Sigmoid colon (tissue), 7 donors: ENCODE measurements at places on chromosomes 3 and 15. TPM values are rescaled to one million over a fixed set of nuclear protein-coding genes. Genes with fewer than 3 reads are reported as not detected.

DNA sequence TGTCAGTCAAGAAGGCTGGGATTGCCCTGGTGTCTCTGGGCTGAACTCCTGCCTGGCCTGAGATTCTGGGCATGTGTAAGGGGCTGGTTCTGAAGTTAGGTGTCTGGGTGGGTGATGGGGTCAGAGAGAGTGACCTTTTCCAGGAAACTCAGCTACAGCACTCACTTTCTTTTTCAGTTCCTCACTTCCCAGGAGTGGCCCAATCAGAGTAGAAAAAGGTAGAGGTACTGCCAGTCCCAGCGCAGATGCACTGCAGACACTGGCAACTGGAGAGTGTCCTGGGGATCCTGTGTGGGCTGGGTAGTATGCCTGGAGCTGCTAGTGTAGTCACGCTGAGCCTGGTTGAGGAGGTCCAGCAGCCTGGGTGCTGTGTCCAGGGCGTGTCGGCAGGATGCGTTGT is 46.5 kb upstream of the APEH start:
- peak; percentile 35 for DNase-seq
- no peaks in the 10 kb centered on the region for H3K4me1 ChIP-seq
- H3K4me3 ChIP-seq = no peak overlapping the region
- H3K27me3 ChIP-seq = no peaks in the 10 kb centered on the region

GRCh38 chr15:90822204-90822955 is 46.0 kb upstream of the FURIN start:
- DNase-seq = peak; percentile 25
- H3K27me3 ChIP-seq = no peaks in the 10 kb centered on the region
- no peak overlapping the region for H3K27ac ChIP-seq
- H3K4me3 ChIP-seq = no peak overlapping the region
- H3K4me1 ChIP-seq = no peaks in the 10 kb centered on the region
- no peaks in the 10 kb centered on the region for H3K36me3 ChIP-seq

DNA sequence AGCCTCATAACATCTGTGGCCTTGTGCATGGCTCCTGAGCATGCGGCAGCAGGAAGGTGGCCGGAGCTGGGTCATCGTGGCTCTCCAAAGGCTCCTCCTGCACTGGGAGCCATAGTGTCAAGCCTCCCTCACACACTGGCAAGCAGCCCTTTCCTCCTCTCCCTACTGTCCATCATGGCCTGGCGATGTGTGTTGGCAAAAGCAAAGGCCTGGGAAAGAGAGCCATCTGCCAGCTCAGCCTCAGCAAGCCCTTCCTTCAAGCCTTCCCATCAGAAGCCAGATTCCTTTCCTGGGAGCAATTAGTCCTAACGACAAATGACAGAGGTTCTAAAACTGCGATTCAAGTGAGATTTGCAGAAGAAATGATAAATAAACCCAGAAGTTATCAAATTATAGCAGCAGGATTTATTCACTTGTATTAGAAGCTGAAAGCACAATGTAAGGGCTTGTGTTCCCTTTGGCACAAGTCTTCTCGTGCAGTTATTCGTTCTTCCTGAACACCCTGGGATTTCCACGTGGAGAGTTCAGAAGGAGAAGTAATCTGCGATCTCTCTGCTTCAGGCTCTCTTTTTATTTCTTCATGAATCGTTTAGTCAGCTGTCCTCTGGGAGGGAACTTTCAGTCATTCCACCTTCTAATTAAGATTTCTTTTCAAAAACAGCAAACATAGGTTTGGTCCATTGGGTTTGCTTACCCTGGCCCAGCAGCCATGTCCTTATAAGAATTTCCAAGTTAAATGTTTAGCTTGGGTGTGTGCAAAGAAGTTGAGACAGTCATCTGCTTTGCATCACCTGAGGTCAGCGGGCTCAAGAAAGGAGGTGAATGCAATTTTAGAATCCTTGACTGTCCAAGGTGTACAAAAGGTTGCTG is 110.3 kb upstream of the TMC3 start:
- H3K4me3 ChIP-seq = no peak overlapping the region
- H3K36me3 ChIP-seq = no peaks in the 10 kb centered on the region
- no peaks in the 10 kb centered on the region for H3K27me3 ChIP-seq
- no peaks in the 10 kb centered on the region for H3K4me1 ChIP-seq
- H3K27ac ChIP-seq = no peak overlapping the region

DNA sequence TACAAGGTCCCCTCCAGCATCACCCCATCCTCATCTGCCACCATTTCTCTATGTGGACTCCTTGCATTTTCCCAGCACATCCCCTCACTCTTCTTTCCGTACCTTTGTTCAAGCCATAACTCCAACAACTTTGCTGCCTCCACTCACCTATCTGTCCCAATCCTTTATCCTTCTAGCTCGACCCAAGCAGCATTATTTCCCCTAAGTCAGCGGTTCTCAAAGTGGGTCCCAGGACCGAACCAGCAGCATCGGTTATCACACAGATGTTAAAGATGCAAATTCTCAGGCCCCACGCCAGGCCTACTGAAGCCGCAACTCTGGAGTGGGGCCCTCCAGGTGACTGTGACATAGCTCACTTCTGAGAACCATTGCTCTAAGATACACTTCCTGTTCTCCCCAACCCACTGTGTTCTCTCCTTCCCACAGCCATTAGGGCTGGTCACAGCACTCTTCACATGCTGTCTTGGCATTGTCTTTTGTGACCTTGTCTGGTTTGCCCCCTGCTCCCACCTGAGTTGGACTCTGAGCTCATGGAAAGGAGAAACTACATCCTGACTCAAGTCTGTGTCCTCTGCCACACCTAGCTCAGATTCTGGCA is 56.2 kb downstream of the AAGAB start:
- no peak overlapping the region for H3K27ac ChIP-seq
- H3K36me3 ChIP-seq = peaks cover 5% of the 10 kb centered on the region
- no peak for DNase-seq
- peaks cover 27% of the 10 kb centered on the region for H3K4me1 ChIP-seq

DNA sequence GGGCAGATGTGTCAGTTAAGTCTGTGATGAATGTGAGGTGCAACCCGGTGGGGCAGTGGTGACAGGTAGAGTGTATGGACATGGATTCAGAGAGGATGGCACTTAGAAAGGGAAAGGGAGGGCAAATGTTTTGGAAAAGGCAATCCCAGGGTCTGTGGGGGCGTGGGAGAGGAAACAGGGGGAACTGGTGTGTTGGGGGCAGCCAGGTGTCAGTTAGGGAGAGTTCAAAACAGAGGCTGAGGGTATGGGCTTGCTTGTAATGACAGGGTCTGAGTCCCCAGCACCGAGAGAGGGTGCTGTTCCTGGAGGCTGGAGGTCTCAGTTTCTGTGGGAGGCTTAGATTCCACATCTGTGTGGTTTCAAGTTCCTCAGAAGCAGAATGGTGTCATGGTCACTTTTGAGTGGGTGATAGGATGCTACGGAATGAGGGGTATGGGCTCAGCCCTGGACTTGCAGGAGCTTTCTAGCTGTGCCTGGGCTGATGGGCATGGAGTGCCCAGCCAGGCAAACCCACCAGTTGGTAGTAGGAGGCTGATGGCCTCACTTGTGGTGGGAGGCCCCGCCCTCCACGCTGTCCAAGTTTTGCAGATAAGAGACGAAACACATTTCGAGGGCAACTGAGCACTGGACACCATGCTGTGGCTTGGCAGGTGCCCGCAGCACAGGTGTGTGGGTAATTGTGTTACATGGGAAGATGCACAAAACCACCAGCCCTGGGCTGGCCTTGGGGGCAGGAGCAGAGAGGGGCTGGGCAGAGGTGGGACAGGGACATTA is 209.4 kb downstream of the RPLP1 start:
- no peak overlapping the region for H3K4me3 ChIP-seq
- H3K27me3 ChIP-seq = peaks cover 20% of the 10 kb centered on the region
- no peaks in the 10 kb centered on the region for H3K4me1 ChIP-seq
- DNase-seq = no peak

DNA sequence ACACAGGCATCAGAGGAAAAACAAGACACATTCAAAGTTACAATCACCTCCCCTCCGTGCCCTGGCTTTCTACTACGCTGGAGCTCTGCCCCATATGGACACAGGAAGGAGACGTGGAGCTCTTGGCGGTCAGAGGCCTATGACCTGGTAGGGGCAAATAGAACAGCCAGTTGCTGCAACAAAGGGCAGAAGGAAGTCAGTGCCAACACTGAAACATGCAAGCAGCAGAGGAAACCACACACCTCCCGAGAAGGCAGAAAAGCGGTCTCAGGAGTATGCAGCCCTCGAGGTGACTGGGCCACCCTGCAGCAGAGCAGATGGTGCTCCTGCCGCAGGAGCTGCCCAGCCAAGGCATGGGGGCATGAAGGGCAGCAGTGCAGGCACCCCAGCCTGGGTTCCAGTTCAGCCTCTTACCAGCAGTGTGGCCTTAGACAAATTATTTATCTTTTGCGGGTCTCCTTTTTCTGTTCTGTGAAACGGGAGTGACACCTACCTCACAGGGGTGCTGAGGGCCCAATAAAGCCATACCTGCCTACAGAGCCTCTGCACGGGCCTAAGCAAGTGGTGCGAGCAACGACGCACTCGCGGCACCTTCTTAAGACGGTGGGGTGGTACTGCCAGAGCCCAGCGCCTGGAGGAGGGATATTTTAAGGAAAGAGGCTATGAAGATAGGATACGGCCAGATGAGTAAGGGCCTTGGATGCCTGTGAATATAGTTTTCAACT is 8.6 kb downstream of the ZXDC start:
- H3K27me3 ChIP-seq = no peaks in the 10 kb centered on the region
- H3K27ac ChIP-seq = no peak overlapping the region
- peaks cover 47% of the 10 kb centered on the region for H3K4me1 ChIP-seq
- peak; percentile 46 for DNase-seq

DNA sequence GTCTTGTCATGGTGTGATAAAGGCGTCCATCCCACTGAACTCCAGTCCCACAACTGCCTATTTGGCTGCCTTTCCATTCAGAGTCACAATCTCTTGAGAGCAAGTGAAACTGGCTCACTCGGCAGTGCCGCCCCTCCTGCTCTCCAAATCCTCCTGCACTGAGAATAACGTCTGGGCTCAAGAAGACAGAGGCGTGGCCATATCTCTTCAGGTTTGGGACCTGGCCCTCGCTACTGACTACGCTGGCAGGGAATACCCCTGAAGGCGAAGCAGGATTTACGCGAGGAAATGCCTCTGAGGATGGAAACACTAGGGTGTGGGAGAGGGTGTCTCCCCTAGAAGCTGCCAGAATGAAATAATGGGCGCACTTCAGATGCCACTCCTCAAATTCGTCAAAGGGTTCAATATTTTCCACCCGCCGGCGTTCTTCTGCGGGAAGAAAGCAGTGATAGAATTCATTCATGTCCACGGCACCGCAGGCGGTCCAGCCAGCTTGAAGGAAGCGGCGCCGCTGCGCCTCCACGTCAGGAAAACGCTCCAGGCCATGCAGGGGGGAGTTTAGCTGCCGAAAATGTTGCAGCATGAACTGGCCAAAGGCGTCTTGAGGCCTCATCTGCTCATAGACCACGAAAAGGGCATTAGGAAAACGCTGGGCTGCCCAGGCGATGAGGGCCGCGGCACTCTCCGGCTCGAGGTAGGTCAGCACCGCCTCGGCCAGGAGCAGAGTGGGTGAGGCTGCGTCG is 985 bp downstream of the LCMT2 start:
- peak; percentile 74 for DNase-seq
- no peaks in the 10 kb centered on the region for H3K27me3 ChIP-seq
- peak overlapping the region; percentile 69 for H3K4me3 ChIP-seq
- peak overlapping the region; percentile 95 for H3K27ac ChIP-seq

DNA sequence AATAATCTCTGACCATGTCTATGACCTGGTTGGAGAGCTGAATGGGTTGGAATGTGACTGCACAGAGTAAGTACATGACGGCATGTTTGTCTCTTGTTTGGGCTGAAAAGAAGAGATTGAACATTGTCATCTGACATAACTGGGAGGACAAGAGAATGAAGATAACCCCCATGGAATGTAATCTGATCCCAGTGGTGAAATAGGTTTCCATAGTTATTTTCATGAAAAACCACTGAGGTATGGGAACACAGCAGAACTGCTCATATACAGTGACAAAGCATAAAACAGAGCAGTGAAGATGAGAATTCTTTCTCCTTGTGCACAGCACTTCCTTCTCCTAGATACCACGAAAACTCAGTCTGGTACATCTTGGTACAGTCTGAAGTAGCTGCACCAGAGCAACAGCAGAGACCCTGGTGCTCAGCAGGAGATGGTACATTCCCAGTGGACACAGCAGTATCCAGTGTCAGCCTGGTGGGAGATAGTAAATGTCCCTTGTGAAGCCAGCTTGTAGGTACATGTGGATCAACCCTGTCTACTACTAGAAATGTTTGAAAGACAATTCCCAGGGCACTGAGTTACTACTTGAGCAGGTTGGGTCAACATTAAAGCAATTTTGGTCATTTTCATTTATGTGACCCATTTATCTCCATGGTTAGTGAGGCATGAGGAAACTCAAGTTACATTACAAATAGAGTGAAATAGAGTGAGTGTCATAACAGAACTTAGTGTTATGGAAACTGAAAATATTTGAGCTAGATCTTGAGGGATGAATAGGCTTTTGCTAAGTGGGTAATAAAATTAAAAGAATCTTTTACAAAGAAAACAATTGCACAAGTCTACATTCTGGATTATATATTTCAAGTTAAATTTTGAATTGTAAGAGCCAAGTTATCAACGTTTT is 178.3 kb downstream of the SUCNR1 start:
- no peak overlapping the region for H3K27ac ChIP-seq
- no peaks in the 10 kb centered on the region for H3K4me1 ChIP-seq
- no peaks in the 10 kb centered on the region for H3K27me3 ChIP-seq

- no peaks in the 10 kb centered on the region for H3K4me1 ChIP-seq
- H3K4me3 ChIP-seq = no peak overlapping the region
- no peaks in the 10 kb centered on the region for H3K27me3 ChIP-seq
- peak overlapping the region; percentile 46 for H3K27ac ChIP-seq
- no peak for DNase-seq
Observed at GRCh38 chr3:67006460-67006859, 8.4 kb downstream of the KBTBD8 start.

GRCh38 chr3:113268942-113269341 is 57.6 kb downstream of the BOC start:
- no peak overlapping the region for H3K27ac ChIP-seq
- H3K27me3 ChIP-seq = no peaks in the 10 kb centered on the region
- H3K4me1 ChIP-seq = no peaks in the 10 kb centered on the region
- peaks cover 31% of the 10 kb centered on the region for H3K36me3 ChIP-seq
- DNase-seq = no peak

DNA sequence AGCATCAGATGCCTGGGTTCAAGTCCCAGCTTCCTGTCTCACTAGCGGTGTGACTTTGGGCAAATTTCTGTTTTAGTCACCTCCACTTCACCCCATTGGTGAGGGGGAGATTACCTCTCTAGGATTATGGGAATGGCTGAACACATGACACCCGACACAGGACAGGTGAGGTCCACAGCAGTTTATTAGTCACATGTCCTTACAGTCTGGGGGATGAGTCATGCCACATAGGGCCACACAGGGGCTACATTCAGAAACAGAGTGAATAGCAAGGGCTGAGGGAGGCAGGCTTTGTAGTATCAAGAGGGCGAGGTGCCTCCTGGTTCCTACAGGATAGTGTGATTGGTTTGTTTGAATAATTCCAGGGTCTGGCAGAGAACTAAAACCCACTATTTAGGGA is 15.2 kb upstream of the ITGA11 start:
- DNase-seq = no peak
- peaks cover 1% of the 10 kb centered on the region for H3K4me1 ChIP-seq

WDR6 gene
- 122 TPM for total RNA-seq

STOML1 gene
- total RNA-seq = 13.2 TPM

GOLGA8M gene
- total RNA-seq = 0.71 TPM

C3orf70 gene
- 26.0 TPM for total RNA-seq

AGTR1 gene
- 54.5 TPM for total RNA-seq

CPNE9 gene
- total RNA-seq = not detected
